ENCODE measurements at places on chromosomes 11 and 22.

- DNase-seq = no peak
These were observed 364.0 kb upstream of the FAT3 start for GRCh38 chr11:91860661-91861060.

DNA sequence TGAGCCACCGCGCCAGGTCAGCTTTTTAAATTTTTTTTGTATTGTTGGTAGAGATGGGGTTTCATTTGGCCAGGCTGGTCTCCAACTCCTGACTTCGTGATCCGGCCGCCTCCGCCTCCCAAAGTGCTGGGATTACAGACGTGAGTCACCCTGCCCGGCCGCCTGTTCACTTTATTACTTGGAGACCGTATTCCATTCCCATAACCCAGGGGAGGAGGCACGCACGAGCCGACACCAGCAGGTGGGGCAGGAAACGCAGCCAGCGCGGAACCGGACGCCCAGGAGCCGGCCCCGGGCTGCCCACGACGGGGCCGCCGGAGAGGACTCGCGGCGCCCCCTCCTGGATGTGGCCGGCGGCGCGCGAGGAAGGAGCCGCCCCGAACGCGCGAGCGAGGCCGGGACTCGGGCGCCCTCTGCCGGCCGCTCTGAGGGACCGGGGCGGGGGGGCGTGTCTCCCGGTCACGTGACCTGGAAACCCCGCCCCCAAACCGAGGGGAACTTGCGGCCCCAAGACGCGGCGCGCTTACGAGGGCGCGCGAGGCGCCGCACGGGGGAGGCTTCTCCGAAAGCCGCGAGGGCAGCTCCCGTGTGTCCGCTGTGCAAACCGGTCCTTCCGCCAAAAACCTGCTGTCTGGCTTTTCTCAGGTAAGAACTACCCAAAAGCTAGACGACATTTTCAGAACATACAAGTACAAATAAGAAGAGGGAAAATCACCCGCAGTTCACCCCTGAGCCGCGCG is 11.6 kb upstream of the RNH1 start:
- peak; percentile 72 for DNase-seq

- DNase-seq = no peak
These were observed 63.0 kb upstream of the TTLL12 start for GRCh38 chr22:43249789-43250471.

DNA sequence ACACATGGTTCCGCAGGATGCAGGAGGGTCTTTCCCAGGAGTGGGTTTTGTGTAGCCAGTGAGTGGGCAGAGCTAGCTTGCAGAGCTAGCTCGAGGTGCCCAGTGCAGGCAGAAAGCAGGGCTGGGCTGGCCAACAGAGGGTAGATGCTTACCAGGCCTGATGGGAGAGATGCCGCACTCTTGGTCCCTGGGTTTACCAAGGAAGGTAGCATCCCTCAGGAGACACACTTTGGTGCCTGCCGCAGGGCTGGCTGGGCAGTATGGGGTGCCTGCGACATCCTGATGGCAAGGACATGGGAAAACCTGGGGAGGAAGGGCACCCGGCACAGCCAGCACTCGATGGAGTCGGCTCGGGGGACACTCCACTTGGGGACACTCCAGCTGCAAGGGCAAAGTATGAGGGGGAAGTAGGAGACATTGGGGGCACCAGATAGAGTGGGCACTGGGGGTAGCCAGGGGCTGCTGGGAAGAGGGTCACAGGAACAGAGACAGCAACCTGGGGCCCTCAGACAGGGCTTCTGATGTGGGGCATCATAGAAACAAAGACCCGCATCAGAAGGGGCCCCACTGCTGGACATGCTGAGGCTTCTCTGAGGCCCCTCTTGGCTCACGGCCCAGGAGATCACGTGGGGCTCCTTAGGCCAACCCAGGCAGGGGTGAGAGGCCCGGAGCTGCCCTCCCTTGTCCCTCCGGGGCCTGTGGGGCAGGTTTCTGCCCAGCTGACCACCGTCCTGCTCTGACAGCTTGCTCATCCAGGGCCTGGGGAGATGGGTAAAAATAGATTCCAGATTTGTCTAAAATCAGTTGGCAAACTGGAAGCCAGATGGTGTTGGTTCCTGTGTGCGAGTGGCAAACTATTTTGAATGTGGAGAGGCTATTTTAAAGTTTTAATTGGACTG is 89.8 kb downstream of the MORC2 start:
- no peak for DNase-seq

DNA sequence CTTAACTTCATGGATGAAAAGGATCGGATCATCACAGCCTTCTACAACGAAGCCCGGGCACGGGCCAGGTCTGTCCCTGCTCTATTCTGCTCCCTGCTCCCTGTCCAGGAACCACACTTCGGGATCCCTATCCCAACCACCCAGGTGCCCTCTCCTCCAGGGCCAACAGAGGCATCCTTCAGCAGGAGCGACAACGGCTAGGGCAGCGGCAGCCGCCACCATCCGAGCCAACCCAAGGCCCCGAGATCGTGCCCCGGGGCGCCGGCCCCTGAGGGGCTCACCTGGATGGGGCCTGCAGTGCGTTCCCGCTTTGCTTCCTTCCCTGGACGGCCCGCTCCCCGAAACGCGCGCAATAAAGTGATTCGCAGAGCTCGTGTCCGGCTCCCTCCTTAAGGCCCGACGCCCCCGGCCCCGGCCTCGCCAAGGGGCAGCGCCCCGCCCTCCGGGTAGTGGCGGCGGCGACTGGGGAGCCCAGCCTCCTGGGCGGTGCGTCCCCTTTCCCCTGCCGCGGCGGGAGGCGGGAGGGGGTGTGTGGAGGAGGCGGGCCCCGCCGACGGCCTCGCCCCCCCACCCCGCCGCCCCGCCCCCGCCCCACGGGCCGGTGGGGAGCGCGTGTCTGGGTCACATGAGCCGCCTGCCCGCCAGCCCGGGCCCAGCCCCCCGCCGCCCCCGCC is at the start of gene VEGFB:
Gene VEGFB (plus strand): TSS at position 672 of the 674 bp plus-strand sequence. CDS start 250 bp downstream, outside the sequence.
- no peak for DNase-seq

DNA sequence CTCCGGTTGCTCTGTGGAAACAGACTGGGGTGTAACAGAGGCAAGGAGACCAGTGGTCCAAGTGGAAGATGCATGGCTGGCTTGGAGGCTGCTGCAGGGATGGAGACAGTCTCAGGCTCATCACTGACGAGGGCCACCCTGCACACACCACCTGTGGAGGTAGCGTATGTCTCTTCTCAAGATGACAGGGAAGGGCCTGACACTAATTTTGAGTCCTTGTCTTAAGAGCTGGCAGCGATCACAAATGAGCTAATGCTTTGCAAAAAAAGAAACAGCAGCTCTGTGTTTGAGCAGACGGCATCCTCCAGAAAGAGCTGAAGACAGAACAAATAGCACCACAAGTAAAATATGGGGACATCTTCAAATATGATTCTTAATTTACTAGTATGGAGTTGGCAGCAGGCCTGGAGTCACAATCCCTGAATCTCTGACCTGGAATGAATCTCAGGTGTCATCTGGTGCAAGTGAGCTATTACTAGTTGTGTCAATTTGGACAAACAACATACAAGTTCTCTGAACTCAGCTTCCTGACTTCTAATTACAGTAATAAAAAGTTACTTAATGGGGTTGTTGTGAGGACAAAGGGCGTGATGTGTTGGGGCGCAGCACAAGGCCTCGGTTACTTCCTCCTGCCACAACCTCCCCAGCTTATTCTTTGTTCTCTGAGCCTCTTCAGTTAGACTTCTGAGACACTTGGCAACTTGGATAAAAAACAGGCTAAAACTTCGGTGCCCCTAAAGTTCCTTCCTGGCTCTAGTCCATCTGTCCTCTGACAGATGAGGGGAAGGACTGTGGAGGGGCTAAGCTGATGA is 95.2 kb upstream of the BID start:
- DNase-seq = no peak

DNA sequence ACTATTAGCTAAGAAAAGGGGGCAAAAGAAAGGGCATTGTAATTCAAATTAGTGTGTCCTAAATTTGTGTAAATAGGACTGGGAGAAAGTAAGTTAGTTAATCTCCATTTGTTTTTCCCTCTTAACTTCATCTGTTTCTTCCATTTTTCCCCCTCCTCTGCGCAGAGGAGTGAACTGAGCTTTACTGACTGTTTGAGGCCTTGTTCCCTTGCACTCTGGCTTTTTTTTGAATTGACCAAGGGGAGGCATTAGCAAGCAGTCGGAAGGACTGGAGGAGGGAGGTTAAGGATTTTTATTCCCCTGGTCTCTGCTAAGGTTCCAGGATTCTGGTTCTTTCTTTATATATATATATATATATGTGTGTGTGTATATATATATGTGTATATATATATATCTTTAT is 15.2 kb upstream of the FANCF start:
- DNase-seq = no peak

DNA sequence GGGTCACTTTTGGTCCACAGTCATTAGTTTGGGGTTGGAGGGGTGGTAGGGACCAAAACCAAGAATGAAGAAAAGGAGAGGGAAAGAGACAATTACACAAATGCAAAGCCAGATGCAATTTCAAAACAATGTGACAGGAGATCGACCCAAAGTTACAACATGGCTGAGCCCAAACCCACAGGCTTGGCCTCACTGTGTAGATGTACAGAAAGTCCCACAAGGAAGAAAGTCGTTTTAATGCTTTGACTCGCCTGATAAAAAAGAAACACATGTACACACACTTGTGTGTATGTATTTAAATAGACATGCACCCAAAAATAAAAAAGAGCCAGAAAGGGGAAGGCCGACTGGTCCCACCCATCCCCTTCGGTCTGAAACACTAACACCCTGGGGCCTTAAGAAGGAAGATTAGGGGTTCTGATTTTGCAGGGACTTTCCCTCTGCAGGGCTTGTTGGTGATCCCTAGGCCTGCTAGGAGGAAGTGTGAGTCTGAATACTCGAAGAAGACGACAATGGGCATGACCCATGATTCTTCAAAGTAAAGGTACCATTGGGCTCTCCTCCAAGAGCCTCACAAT is 104.1 kb downstream of the ETS1 start:
- no peak for DNase-seq

GRCh38 chr11:12737024-12737423 is 62.8 kb downstream of the TEAD1 start:
- no peak for DNase-seq

GRCh38 chr11:47609675-47610074 is 15.5 kb upstream of the C1QTNF4 start:
- no peak for DNase-seq

DNA sequence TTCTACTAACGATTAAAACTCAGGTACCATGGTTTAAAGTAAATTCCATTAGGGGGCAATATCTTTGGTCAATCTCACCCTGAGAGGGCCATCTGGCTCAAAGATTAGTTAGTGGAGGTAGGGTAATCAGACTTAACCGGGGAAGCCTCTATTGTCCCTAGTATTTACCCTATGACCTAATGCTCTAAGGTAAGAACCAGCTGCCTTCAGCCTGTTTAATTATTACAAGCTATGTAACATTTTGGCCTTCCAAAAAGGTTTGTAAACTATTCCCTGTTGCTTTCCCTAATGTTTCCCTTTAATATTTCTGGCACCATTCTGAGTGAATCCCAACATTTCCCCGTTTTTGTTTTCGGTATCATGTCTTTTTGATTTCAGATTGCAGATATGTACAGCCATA is 15.1 kb upstream of the GLYATL1 start:
- no peak for DNase-seq

DNA sequence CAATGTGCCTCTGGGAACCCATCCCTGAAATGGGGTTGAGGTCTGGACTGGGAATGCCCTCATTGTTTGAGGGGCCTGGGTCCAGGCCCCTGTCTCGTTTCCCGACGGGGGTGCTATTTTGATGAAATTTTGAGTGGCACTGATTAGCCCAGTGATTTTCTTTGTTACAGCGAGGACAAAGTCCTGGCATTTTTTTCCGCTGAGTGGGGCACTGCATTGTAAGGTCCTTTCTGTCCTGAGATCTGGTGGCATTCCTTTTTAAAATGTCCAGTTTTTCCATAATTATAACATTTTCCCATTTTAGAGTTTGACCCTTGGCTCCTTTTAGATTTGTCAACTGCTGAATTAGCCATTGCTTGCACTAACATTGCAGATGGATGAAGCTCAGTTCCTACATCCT is 69.7 kb upstream of the INCENP start:
- DNase-seq = no peak

GRCh38 chr11:33864479-33864878 is 27.4 kb downstream of the LMO2 start:
- DNase-seq = no peak
